ENCODE measurements at places on chromosomes 3 and 15. TPM values are rescaled to one million over a fixed set of nuclear protein-coding genes. Genes with fewer than 3 reads are reported as not detected.

NTRK3 gene
- polyA plus RNA-seq: 8.8 TPM

DNA sequence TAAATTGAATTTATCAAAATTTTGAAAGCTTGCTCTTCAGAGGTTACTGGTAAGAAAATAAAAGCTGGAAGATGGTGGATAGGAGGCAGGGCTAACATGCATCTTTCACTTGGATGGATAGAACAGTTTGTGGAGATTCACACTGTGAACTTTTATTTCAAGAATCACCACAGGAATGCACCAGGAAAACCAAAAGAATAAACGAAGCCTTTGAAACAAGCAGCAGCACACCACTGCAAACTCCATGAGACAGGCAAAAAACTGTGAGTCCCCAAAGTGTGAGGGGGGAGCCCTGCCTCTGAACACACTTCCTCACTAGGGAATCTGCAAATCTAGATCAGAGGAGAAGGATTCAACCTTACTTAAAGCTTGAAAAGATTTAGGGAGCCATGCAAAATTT, 122.2 kb downstream of the RTP4 start:
- no peak for DNase-seq

GOLGA6L7 gene
- 0.50 TPM for polyA plus RNA-seq

GRCh38 chr3:47578691-47579632, at the start of gene CSPG5:
Gene CSPG5 (minus strand): TSS chr3:47578865. CDS start chr3:47578693, 172 bp downstream.
- DNase-seq: no peak

- no peak for DNase-seq
Measured at GRCh38 chr3:177126015-177126773, 71.1 kb downstream of the TBL1XR1 start.

- DNase-seq: no peak
Measured at GRCh38 chr3:15611018-15611417, 9.5 kb downstream of the BTD start.

TMCO5A gene
- not detected for polyA plus RNA-seq

GRCh38 chr3:25581335-25581734, 83.4 kb downstream of the TOP2B start:
- DNase-seq: no peak

- no peak for DNase-seq
Measured at GRCh38 chr3:170974872-170975271, 51.6 kb downstream of the SLC2A2 start.

GRCh38 chr3:189588475-189589178, 42.6 kb upstream of the TP63 start:
- no peak for DNase-seq

DNA sequence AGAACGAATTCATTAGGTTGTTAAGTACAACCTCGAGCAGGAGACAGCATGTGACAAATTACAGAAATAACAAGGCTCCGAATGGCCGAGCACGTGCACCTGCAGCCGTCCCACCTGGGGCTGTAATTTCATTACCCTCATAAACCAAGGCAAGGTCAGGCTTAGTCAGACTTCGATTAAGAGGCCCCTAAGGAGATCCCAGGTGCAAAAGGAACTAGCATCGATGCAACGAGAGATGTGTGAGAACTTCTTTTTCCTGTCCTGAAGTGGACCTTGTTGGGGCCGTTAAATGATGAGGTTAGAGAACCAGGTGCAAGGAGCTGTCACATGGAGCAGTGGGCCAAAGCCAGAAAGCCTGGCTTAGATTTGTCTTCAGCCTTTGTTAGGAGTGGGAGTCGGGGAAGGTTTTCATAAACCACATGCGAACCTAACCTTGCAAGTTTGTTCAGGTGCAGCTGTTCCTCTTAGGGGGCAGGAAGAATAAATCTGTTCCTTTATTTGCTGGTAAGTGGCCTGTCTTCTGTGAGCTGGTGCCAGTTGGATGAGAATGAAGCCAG, 559.9 kb upstream of the MCTP2 start:
- peak; percentile 61 for DNase-seq

- DNase-seq: no peak
Measured at GRCh38 chr3:126268866-126269265, 88.3 kb downstream of the KLF15 start.

Data from muscle of back (tissue), 13 donors.